Mesenteric fat pad (tissue), 1 donor: ENCODE measurements at places on chromosomes 6 and 20. TPM values are rescaled to one million over a fixed set of nuclear protein-coding genes. Genes with fewer than 3 reads are reported as not detected.

Gene PLA2G7
- 8.1 TPM for total RNA-seq

Gene GPSM3
- total RNA-seq = 39.2 TPM

Gene BTN1A1
- total RNA-seq = not detected

Gene JAG1
- 96.7 TPM for total RNA-seq

Gene OR2B6
- total RNA-seq = not detected

GRCh38 chr6:67768972-67769371 is 866.1 kb upstream of the ADGRB3 start:
- no peak for DNase-seq

DNA sequence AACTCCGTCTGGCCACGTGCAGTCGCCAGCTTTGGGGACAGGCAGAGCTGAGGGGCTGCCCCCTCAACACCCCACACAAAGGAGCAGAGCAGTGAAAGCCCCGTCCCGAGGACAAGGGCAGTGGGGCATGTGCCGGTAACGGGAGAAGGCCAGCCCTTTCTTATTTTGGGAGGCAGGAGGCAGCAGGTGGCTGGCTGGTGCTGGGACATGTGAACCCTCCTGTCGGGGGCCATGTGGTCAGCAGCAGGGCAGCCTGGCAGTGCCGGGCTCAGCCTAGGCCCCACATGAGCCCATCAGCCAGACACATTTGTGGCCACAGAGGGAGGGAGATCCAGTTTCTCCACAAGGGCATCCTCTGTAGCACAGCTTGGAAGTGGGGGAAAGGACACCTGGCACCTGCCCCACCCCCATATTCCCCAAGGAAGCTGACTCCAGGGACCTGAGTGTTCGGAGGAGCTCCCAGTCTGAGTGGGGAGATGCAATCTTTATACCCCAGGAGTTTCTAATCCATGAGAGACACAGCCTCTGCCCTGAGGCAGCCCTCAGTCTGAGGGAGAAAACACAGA is 137.6 kb downstream of the MRPL14 start:
- DNase-seq = no peak

- no peak for DNase-seq
Measured at GRCh38 chr20:49660912-49661311, 52.8 kb downstream of the B4GALT5 start.

GRCh38 chr20:10504608-10504993 is 69.5 kb downstream of the SLX4IP start:
- DNase-seq = no peak

- no peak for DNase-seq
Measured at GRCh38 chr6:87723170-87724078, 21.4 kb upstream of the AKIRIN2 start.

- no peak for DNase-seq
Measured at GRCh38 chr20:44526129-44526528, 4.3 kb upstream of the SERINC3 start.

DNA sequence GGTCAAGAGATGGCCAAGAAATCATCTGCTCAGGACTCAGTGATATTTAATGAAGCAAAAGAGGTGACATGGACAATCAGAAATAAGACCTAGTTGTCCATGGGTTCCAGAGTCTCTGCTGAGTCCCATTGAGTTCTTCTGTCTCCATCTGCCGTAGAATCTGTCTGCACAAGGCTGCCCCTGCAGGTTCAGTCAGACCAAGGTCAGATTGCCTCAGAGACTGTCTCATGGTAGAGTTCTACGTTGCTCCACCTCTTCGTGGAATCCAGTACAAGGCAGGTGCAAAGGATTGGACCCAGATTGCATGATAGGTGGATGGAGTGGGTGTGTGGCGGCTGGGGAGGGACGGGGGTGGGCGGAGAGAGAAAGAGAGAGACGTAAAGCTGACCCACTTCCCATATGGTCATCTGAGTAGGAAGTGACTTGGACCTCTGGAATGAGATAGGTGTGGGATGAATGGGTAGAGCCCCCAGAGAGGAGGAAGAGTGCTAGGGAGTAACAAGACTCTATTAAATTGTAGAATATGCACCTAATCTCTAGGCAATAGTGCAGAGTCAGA is 75.3 kb downstream of the SOBP start:
- DNase-seq = no peak

- DNase-seq = peak; percentile 68
Measured at GRCh38 chr6:157690441-157691210, 132.4 kb upstream of the SNX9 start.

DNA sequence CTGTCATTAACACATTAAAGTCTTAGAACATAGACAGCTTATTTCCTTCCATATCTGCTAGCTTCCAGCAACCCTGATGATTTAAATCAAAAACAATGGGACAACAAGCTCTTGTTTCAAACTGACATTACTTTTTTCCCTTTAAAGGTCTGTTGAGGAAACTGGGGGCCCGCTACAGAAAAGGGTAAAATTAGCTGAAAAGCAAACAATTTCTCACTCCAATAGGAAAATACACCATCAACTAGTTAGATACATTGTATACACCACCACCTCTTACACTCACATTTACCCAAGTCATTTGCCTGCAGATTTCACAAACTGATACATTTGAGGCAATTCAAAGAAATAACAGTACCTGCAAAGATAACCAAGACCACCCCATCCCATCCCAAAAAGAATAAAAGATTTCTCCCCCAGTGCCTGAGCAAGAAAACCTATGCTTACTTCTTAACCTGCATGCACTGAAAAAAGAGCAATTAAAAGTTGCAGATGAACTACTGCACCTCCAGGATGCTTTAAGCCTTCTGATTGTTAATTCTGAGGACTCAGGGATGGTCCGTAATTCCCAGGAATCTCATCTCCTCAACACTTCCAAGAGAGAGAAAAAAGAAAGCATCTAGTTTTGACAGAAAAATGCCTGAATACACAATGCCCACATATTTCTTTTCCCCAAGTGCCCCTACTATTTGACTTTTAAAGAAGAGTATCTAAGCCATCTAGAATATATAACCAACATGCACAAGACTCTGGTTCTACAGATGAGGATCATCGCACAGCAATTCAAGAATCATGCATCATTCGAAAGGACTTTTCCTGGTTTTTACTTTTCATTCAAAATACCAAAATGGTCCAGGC is 5.6 kb downstream of the ZMYND8 start:
- DNase-seq = no peak
